ENCODE measurements at places on chromosomes 1 and 21.

DNA sequence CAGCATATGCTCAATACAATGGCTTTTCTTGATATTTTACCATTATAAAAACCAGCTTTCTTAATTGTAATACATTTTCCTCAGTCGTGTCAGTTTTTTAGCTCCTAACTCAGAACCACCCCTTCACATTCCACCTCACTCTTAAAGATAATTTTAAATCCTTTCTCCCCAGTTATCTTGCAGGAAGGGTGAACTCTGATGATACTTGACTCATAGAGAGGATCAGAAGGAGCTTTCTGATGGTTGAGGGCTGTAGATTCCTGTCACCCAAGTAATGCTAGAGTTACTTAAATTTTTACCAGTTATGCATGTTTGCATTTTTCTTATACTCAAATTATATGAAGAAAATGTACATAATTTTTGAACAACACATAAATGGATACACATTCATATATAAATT, 233.7 kb downstream of the NCAM2 start:
- H3K27ac ChIP-seq, result no peak overlapping the region
- no peaks in the 10 kb centered on the region for H3K36me3 ChIP-seq
- no peaks in the 10 kb centered on the region for H3K4me1 ChIP-seq
- H3K4me3 ChIP-seq, result no peak overlapping the region
- H3K27me3 ChIP-seq, result no peaks in the 10 kb centered on the region

GRCh38 chr1:11617314-11617713, 36.9 kb downstream of the FBXO2 start:
- no peak overlapping the region for H3K27ac ChIP-seq
- DNase-seq, result no peak
- no peaks in the 10 kb centered on the region for H3K36me3 ChIP-seq

- H3K4me1 ChIP-seq, result peaks cover 10% of the 10 kb centered on the region
- H3K4me3 ChIP-seq, result no peak overlapping the region
- no peak overlapping the region for H3K27ac ChIP-seq
Measured at GRCh38 chr21:44900559-44901251, 20.0 kb downstream of the ITGB2 start.

DNA sequence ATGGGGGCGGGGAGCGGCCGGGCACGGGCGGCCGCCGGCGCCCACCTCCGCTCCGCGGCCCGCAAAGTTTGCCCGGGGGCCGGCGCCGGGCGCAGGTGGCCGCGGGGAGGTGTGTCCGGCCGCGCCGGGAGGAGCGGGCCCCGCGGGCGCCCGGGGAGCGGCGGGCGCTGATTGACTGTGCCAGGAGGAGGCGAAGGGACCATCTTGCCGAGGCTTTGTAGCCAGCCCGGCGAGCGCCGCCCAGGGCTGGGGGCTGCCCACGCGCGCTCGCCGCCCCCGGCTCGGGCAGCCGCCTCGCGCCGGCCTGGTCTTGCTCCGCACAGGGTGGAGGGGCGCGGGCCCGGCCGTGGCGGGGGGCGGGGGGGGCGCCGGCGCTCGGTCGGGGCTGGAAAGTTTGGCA, 432 bp downstream of the EPHB2 start:
- no peak for DNase-seq
- no peak overlapping the region for H3K4me3 ChIP-seq
- peaks cover 11% of the 10 kb centered on the region for H3K4me1 ChIP-seq
- H3K27me3 ChIP-seq, result peaks cover 51% of the 10 kb centered on the region

GRCh38 chr1:176450526-176450925, 12.4 kb upstream of the PAPPA2 start:
- no peaks in the 10 kb centered on the region for H3K4me1 ChIP-seq
- H3K4me3 ChIP-seq, result no peak overlapping the region
- H3K27ac ChIP-seq, result no peak overlapping the region
- no peak for DNase-seq

GRCh38 chr1:64229307-64229706, 25.9 kb downstream of the UBE2U start:
- no peaks in the 10 kb centered on the region for H3K36me3 ChIP-seq
- no peak overlapping the region for H3K27ac ChIP-seq
- DNase-seq, result no peak
- no peak overlapping the region for H3K4me3 ChIP-seq
- peaks cover 20% of the 10 kb centered on the region for H3K27me3 ChIP-seq

DNA sequence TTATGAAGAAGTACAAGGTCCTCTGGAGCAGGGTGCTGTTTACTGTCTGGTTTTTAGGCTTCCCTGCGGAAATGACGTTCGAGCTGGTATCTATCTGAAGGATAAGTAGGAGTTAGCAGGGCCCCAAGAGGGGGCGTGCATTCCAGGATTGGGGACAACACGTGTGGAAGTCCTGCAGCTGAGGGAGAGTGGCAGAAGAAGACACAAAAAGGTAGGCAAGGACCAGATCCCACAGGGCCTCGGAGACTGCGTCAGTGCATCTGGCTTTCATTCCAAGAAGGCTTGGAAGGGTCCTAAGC, 5.9 kb downstream of the RIMS3 start:
- peaks cover under 1% of the 10 kb centered on the region for H3K27me3 ChIP-seq
- H3K27ac ChIP-seq, result no peak overlapping the region
- no peaks in the 10 kb centered on the region for H3K36me3 ChIP-seq
- no peak for DNase-seq

- no peaks in the 10 kb centered on the region for H3K36me3 ChIP-seq
- no peaks in the 10 kb centered on the region for H3K27me3 ChIP-seq
- H3K4me1 ChIP-seq, result no peaks in the 10 kb centered on the region
- no peak overlapping the region for H3K27ac ChIP-seq
- H3K4me3 ChIP-seq, result no peak overlapping the region
Measured at GRCh38 chr21:45460011-45460565, 55.1 kb downstream of the COL18A1 start.

GRCh38 chr1:93559045-93559444, 111.1 kb downstream of the FNBP1L start:
- peaks cover 8% of the 10 kb centered on the region for H3K27me3 ChIP-seq
- H3K4me3 ChIP-seq, result no peak overlapping the region
- no peak overlapping the region for H3K27ac ChIP-seq

GRCh38 chr1:115531631-115532264, 110.0 kb upstream of the VANGL1 start:
- H3K27me3 ChIP-seq, result no peaks in the 10 kb centered on the region
- no peak overlapping the region for H3K4me3 ChIP-seq
- no peak for DNase-seq
- H3K36me3 ChIP-seq, result no peaks in the 10 kb centered on the region
- no peak overlapping the region for H3K27ac ChIP-seq

GRCh38 chr1:205258719-205259118, 31.0 kb downstream of the TMCC2 start:
- no peaks in the 10 kb centered on the region for H3K27me3 ChIP-seq
- H3K27ac ChIP-seq, result no peak overlapping the region
- peaks cover 27% of the 10 kb centered on the region for H3K4me1 ChIP-seq

Measured in activated CD8-positive, alpha-beta T cell treated with anti-CD3 and anti-CD28 coated beads for 36 hours (primary cell).